Left cardiac atrium (tissue), 4 donors: ENCODE measurements at places on chromosomes 11 and 22. TPM values are rescaled to one million over a fixed set of nuclear protein-coding genes. Genes with fewer than 3 reads are reported as not detected.

- no peak for DNase-seq
Observed at GRCh38 chr11:27694992-27695391, 5.3 kb downstream of the BDNF start.

GRCh38 chr22:19626666-19627065, 87.6 kb upstream of the SEPTIN5 start:
- no peak for DNase-seq

Gene SYTL2
- total RNA-seq = 7.2 TPM

Gene BBOX1
- total RNA-seq = 0.18 TPM

Gene CRYAB
- 4,265 TPM for total RNA-seq

GRCh38 chr22:23220485-23221350, 40.4 kb downstream of the BCR start:
- DNase-seq = peak; percentile 49

- DNase-seq = no peak
Observed at GRCh38 chr11:60971520-60971919, at the start of gene CD6. Gene CD6 (plus strand): TSS chr11:60971680. CDS start chr11:60971866, 186 bp downstream.

- DNase-seq = no peak
Observed at GRCh38 chr11:72890881-72891280, 76.7 kb downstream of the ATG16L2 start.

DNA sequence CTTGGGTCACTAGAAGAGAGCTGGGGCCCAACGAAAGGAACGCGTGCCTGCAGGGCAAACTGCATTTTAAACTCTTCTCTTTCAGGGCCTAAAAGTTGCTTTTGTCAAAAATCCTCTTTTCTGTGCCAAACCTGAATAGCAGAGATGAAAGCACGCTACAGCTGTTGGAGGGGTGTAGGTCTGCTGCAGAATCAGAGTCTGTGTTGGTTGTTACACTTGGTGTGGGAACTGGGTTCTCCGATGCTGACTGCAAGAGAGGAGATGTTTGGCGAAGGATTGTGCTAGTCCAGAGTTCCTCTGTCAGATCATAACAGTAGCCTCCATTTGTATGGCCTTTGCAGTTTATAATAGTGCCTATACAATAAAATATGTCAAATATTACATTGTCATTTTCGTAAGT, 41.8 kb downstream of the BARX2 start:
- no peak for DNase-seq
